RKO (cell line): ENCODE measurements at places on chromosomes 1 and 21.
A peak's percentile ranks its signal among the peaks of the same experiment; 100 is the strongest.

- no peak for DNase-seq
Observed at GRCh38 chr1:147079400-147080005, 92.8 kb downstream of the PRKAB2 start.

- DNase-seq: peak; percentile 37
Observed at GRCh38 chr1:3530086-3530925, 75.8 kb downstream of the ARHGEF16 start.

- no peak for DNase-seq
Observed at GRCh38 chr1:183070923-183071618, 47.9 kb downstream of the LAMC1 start.

DNA sequence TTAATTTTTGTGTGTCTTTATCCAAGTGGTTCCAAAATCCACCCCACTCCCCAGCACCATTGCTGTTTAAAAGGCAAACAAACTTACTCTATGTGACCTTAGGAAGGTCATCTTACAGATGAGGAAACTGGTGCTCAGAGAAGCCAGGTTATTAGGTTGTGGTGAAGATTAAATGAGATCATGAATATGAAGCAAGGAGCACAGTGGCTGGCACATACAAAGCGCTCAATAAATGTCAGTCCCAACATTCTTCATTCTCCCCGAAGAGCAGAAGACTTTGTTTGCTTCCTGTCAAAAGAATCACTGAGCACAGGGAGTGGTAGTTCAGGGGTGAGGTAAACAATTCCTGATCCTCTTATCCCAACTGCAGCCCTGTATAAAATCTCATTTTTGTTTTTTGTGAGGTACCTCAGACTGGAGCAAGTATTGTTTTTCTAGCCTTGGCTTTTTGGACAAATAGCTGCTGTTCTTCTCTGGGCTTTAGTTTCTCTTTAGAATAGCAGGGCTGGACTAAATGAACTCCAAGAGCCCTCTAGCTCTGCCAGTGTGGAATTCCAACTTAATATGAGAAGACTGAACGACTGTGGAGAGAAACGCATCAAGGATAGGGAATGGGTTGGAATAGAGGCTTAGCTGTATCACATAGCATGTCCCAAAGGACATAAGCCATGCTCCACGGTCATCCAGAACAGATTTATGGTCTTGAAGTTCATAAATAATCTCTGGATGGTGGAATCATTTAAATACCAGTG, 455.3 kb upstream of the USP24 start:
- DNase-seq: no peak
